Stimulated activated CD8-positive, alpha-beta memory T cell treated with anti-CD3 and anti-CD28 coated beads, Interleukin-4, amount 100 ng/mL, for 48 hours (primary cell): ENCODE measurements at places on chromosomes 2 and 18.
A peak's percentile ranks its signal among the peaks of the same experiment; 100 is the strongest.

DNA sequence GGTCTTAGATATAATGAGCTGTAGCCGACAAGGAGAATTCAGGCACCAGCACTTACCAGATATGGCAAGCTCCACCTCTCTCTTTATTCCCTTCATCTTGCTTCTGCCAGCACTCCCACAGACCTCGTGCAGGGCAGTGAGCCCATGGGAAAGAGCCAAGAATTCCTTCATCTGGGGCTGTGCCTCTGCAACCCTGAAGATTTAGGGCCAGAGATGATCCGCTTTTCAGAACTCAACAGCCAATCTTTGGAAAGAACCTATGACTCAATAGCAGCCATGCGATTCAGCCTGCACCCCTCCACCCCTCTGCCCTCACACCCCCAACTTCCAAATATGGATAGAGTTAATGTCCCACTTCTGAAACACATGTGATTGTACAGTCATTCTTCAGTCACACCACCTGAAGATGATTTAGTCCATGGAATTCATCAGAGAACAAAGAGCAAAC lies 533.7 kb upstream of the TNP1 start:
- DNase-seq: no peak

GRCh38 chr2:12720278-12720620 lies 3.5 kb downstream of the TRIB2 start:
- DNase-seq: no peak

GRCh38 chr2:208015475-208015874 lies 9.9 kb downstream of the PLEKHM3 start:
- DNase-seq: no peak

- no peak for DNase-seq
Observed at GRCh38 chr2:37665043-37665442, 6.4 kb downstream of the CDC42EP3 start.

DNA sequence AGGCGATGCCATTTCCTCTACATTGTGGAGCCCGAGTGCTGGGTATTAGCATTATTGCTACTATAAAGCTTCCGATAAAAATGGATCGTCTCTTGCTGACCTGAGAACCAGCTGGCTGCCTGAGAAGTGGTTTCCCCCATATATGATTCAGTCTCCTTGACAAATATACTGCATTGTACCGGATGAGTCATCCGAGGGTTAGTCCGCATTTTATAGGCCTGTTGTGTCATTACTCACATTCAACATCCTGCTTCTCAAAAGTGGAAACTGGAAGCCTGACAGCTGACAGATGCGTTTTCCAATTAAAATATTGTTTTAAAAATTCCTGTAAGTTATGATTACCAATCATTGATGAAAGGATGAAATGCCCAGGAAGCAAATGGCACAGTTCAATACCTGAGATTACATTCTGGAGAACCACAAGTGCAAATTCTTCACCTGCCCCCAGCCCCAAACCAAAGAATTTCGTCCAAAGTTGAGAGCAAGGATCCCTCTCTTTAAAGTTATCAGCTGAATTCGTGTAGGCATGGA lies 65.7 kb downstream of the SPRED2 start:
- peak; percentile 42 for DNase-seq

- no peak for DNase-seq
Observed at GRCh38 chr2:66423391-66424124, 11.4 kb upstream of the MEIS1 start.
